Urothelium cell line (cell line): ENCODE measurements at places on chromosomes 3 and 15.

- peak; percentile 34 for DNase-seq
These were observed 29.5 kb downstream of the AGTR1 start for GRCh38 chr3:148727231-148727630.

DNA sequence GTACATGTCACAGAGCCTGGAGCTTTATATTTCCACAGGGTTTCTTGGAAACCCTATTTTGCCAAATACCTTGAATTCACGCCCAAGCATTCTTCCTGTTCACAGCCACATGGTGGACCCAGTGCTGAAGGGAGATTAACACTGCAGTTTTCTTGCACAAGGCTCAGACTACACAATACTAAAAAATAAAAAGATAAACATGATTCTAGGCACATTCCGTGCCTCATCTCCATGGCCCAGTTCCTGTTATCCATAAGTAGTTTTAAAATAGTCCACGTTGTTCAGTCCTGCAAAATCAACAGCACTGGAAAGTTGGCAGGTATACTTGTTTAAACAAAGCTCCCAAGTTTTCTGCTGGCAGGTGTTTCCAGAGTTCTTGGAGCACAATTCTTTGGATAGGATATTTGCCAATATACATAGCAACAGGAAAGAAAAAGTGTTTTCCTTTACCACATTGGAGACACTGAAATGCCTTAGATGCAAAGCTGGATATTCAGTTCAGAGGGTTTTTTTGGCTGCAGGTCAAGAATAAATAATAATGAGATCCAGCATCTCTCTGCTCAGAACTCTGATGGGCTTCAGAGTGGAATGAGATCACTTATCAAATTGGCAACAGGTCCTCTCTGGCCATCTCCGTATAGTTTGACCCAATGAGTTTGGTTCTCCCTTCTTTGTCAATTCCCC lies 88.1 kb upstream of the TGFBR2 start:
- DNase-seq = no peak

GRCh38 chr15:68730471-68730919 lies 90.2 kb downstream of the ANP32A start:
- DNase-seq = no peak

DNA sequence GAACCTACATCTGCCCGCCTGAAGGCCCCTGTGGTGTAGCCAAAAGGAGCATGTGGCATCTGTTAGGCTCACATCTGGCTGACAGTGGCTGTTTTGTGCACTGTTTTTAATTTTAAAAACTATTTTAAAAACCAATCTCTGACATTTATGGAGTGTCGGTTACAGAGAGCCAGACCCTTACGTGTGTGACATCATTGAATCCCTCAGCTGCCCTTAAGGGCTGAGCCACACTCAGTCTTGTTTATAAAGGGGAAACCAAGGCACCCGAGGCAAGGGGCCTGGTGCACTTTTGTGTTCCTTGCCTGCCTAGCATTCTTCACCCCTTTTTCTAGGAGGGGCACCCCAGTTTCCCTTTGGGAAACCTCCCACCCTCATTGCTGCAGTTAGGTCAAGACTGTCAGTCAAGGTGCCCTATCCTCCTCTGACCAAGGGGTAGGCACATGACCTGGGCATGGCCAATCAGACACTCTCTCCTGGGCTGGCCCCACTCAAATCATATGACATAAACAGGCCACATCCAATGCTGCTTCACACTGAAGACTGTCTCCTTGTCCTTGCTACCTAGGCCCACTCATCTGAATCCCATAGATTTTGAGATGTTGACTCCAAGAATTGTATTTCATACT lies 105.3 kb downstream of the LSM3 start:
- no peak for DNase-seq

DNA sequence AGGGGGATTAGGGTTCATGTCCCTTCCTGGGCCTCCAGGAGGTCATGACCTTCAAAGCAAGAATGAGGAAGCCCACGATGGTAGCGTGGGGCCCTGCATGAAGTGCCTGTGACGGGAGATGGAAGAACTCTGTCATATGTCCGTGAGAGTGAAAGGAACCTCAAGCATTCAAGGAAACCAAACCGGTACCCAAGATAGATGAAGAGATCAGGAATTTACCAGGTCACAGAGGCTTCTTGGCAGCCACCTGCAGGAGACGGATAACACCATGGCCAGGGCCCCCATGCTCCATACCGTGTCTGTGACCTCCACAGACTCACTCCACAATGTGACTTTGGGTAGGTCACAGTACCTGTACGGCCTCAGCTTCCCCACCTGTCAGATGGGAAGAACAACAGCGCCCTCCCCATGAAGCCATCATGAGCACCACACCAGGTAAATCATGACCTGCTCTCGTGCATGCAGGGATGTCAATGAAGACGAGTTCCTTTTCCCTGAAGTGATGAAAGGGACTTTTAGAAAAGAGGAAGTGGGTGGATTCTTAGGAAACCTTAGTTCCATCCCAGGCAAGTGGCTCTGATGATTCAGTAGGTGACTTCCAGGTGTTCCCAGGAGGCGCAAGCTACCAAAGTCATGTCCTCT lies 23.3 kb upstream of the CYP11A1 start:
- no peak for DNase-seq

- peak; percentile 73 for DNase-seq
These were observed 508 bp upstream of the SMAD6 start for GRCh38 chr15:66701422-66702034.
